ENCODE measurements at places on chromosomes 3 and 15.

DNA sequence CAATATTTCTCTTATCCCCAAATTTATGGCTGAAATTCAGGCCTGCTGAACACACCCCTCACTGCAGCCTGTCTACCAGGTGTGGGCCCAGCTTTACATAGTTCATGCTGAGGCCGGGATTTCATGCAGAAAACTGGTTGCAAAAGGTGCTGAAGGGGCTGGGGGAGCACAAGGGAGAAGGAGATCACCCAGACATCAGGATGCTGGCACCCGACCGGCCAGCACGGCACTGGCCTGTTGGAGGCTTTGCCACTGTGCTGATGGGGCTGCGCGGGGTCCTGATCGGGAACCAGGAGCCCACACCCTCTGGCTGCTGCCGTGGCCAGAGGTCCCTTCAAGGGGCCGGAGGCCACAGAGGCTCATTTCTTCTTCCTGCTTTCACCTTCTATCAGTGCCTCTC is 177.9 kb upstream of the C2CD4B start:
- DNase-seq = no peak

GRCh38 chr15:73305331-73306211 is 63.2 kb downstream of the HCN4 start:
- peak; percentile 61 for DNase-seq

DNA sequence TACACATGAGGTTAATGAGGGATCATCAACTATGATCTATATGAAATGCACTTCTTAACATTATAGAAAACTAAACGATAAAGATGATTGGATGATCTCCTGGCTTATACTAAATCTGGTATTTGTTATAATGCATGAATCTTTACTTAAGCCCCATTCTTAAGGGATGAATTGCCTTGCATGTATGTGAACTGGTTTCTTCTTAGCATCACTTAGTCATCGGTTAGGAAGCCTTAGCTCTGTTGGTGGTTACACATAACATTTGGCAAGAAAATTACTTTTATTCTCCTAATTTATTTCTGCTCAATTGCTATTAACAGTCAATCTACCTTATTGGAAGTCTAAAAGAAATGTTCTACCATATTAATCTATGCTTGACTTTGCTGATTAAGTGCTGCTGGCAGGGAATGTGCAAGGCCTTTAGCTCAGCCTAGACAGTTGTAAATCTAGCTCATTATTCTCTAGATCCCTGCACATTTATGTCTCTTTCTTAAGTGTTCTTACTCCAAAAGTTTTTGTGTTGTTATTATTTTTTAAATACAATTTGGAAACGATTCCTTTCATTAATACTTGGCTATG is 356.0 kb downstream of the ZPLD1 start:
- no peak for DNase-seq

GRCh38 chr3:57226176-57226575 is 1.4 kb upstream of the APPL1 start:
- DNase-seq = no peak

GRCh38 chr3:42745776-42746454 is 27.1 kb downstream of the CCDC13 start:
- no peak for DNase-seq

DNA sequence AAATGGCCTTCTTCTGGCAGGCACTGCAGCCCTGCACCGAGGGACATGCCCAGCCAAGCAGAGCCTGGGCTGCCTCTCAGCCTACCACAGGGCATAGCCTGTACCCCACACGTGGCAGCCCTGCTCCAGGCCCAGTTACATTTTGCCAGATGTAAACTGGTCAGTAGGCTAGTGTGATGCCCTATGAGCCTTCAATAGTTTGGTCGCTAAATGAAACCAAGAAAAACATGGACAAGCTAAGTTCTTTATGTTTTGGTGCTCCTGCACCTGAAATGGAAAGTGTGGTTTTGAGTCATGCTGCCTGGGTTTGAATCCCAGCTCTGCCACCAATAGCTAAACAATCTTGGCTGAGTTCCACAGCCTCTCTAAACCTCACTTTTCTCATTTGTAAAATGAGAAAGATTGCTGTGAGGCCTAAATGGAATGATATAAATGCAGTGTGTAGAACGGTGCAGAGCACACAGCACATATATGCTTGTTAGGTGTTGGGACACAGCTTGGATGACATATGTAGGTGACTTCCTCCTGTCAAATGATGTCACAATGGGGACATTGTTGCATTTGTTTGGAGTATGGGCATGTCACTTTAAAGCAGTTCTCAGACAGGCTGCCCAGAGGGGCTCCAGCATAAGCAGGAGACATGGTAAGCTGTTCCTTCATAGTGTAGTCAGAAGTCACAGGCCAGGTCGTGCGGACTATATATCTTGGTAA is 57.4 kb downstream of the ZBTB38 start:
- no peak for DNase-seq

GRCh38 chr3:53153980-53154379 is 7.0 kb upstream of the PRKCD start:
- DNase-seq = no peak

GRCh38 chr15:35936284-35936683 is 390.3 kb upstream of the DPH6 start:
- no peak for DNase-seq

DNA sequence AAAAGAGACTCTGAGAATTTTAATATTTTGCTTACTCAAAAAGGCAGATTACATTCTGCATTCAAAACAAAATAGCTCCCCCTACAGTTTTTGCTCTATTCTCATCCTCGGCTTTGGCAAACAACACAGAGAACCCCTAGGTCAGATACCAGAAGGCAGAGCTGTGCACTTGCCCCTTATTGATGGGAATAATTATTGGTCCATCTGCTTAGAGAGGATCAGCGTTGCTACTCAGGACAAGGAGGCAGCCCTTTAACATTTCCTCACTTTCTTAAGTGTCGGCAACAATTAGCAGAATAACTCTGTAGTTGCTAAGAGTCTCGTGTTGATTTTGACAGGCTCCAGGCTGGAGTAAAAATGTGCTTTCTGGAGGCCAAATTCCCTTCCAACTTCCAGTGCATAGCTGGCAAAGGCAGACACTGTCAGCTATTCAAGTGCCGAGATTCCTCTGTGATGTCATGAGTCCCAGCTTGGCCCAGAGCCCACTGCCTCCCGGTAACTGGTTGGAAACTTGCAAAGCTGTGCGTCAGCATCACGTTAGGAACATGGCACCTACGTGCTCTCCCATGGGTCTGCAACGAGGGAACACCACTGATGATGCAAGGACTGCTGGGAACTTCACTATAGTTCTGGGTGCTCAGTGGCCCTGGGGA is 482.7 kb upstream of the ADAMTS9 start:
- no peak for DNase-seq

GRCh38 chr3:78761126-78761525 is 1006.7 kb downstream of the ROBO1 start:
- no peak for DNase-seq

DNA sequence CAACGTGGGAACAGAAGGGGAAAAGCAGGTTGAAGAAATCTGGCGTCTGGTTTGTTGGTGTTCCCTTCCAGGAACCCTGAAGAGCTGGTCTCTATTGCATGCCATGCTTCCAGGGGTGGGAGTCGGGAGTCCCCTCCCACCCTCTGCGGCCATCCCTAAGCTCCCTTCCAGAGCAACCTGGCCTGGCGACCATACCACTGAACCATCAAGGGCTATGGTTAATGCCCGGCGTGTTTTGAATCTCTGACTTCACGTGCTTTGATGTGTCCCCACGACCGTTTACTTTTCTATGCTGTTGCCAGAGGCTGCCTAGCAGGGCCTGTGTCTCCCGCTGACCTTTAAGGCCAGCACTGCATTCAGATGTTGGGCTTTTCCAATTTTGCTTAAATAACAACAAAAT is 696 bp upstream of the SNRK start:
- DNase-seq = no peak

DNA sequence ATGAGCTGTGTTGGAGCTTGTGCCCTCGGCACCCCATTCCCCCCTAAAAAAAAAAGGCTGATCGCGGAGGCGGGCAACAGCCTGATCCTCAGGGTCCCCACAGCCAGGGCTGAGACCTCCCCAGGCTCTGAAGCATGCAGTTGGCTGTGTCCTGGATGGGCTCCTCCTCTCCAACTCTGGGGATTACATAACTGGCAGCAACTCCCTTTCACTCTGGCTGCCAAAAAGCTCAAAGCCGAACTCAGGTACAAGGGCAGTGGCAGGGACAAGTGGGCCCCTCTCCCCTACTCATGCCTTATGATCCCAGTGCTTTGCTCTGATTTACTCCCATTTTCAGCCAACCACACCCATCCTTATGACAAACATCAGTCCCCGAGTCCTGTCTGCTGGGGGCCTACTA is 18.3 kb downstream of the TPRA1 start:
- no peak for DNase-seq

GRCh38 chr3:73653877-73654276 is 29.1 kb upstream of the PDZRN3 start:
- no peak for DNase-seq

- DNase-seq = peak; percentile 32
Observed at GRCh38 chr15:99213187-99213811, 36.1 kb downstream of the TTC23 start.

DNA sequence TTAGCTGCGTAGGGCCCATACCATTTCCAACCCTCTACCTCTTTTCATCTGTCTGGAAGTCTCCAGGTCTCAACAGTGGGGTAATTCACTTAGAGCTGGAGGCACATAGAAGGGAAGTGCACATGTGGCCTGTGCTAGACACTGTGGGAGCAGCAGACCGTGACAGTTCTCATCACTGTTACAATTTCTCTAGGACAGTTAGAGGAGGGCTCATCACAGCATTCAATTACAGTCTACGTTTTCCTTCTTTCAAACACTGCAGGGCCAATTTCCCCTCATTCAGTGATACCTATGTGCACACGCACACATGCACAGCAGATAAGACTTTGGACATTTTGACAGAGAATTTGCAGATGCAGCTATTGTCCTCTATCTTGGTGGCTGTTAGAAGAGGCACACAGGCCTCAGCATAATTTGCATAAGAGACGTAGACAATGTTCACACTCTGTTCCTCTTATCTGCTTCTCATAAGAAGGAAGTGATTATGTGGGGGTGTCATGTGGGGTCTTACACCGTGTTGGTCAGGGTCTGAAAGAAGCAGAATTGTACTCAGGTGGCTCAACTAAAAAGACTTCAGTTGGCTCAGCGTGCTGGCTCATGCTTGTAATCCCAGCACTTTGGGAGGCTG is 12.6 kb upstream of the HRG start:
- no peak for DNase-seq

- DNase-seq = no peak
Observed at GRCh38 chr3:151395806-151396205, 11.3 kb upstream of the P2RY12 start.

DNA sequence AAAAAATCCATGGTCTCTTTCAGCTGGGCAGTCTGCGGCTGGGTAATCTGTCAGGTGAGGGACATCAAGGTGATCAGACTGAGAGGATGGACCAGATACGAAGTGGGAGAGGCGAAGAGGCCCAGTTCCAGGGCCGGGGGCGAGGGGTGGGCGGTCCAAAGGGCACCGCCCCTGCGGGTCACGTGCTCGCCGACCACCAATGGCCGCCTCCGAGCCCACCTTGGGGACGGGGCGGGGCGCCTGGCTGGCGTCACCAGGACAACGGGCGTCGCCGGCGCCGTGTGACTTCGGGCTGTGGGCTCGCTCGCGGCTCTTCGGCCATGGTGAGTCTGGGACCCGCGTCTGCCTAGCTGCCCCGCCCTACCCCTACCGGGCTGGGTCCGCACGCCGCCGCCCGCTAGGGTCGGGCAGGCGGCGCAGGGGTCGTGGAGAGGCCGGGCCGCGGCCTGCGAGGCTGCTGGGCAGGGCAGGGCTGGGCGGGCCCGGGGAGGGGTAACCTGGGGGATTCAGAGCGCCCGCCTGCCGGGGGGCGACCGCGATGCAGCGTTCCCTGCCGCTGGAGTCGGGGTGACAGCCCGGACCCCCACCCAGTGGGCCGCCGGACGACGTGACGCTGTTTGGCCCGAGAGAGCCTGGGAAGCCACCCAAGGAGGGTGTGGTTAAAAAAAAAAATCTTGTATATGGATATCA is at the start of gene FBXL2:
Gene FBXL2, plus strand, starts transcription at position 250 of the 690 bp plus-strand sequence. Its CDS starts 71 bp downstream, at position 321.
- peak; percentile 57 for DNase-seq

DNA sequence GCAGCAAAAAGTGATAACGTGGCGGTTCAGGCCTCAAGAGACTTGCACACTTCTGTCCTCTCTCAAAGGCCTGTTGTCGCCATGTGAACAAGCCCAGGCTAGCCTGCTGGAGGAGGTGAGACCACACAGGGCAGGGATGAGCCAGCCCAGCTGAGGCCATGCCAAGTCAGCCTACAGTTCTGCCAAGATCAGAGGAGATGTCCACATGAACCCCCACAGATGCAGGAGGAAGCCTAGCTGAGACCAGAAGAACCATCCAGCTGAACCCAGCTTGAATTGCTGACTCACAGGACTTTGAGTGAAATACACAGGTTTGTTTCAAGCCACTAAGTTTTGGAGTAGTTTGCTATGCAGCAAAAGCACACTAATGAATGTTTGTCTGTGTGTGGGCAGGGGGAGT is 50.3 kb upstream of the SEC13 start:
- DNase-seq = no peak

- DNase-seq = no peak
Observed at GRCh38 chr3:155239960-155240359, 53.5 kb downstream of the STRIT1 start.

DNA sequence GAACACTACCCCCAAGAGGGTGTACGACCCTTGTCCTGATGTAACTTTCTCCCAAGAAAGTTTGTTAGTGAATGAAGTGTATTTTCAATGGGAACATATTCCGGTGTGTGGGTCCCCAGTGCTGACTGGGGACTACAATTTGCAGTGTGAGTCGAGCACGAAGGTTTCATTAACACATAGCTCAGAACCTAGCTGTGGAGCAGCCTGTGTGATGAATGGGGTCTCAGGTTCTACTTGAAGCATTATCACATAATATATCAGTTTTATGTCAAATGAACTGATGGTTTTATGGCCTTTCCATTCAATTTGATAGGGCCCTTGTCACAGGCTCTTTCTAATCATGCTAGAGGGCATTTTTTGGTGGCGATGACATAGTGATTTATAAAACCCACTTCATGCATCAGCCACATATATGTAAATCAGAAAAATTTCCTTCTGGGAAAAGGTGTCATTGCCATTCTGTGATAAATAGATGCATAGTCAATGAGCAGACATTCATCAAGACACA is 44.1 kb downstream of the RETNLB start:
- DNase-seq = no peak

- DNase-seq = no peak
Observed at GRCh38 chr15:22808240-22808639, 21.8 kb downstream of the NIPA1 start.

DNA sequence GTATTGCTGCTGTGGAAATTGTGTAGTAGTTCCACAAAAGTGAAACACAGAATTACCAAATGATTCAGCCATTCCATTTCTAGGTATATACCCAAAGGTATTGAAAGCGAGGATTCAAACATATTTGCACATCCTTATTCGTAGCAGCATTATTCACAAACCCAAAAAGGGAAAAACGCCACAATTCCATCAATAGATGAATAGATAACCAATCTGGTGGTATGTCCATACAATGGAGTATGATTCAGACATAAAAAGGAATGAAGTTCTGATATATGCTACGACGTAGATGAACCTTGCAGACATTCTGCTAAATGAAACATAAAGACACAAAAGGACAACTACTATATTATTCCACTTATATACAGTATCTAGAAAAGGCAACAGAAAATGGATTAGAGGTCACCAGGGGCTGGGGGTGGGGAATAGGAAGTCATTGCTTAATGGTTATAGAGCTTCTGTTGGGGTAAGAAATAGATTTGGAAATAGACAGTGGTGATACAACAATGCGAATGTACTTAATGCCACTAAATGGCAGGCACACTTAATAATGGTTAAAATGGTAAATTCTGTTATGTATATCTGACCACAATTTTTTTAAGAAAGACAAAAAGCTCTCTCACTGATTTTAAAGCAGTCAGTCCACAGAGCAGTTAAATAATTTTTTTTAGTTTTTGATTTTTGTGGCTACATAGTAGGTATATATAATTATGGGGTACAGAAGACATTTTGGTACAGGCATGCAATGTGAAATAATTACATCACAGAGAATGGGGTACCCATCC is 51.8 kb upstream of the PSMD6 start:
- no peak for DNase-seq
